Stimulated activated CD4-positive, alpha-beta T cell treated with anti-CD3 and anti-CD28 coated beads, Interleukin-1b, Interleukin-23, amount 100 ng/mL, for 48 hours (primary cell): ENCODE measurements at places on chromosomes 7 and 10.

DNA sequence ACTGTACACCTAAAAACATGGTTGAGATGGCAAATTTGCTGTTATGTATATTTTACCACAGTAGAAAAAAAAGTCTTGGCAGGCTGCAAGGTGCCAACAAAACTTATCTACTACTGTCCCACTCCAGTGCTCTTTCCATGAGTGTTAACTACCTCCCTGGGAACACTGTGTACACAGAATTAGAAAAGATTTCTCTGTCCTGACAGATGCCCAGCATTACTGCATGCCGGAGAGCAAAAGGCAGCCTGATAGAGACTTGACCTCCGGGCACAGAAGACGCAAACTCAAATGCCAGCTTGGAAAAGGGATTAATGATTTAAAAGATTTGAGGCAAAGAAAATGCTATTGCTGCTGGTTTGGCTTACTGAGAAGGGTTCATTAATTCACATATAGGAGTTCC lies 228.8 kb downstream of the TMEM178B start:
- DNase-seq = no peak

- DNase-seq = no peak
Observed at GRCh38 chr7:23542752-23543151, 11.0 kb upstream of the TRA2A start.

- DNase-seq = peak; percentile 47
Observed at GRCh38 chr10:31319602-31320549, 860 bp downstream of the ZEB1 start.

DNA sequence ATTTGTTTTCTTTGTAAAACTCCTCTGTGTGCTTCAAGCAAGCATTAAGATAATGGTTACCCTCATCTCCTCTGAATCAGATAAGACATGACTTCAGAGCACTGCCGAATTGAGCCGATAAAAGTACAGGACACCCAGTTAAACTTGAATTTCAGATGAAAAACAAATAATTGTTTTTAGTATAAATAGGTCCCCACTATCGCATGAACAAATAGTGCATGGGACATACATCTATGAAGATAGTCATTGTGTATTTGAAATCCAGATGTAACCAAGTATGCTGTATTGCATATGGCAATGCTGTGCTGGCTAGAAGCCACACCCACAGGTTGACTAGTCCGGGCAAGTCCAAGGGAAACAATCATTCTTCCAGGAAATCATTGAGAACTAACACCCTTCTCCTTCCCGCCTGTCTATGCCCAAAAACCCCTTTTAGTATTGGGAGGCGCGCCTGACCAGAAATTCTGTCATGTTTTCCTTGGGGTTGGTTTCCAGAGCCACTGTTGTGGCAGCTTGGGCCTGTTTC lies 12.6 kb upstream of the FGFR2 start:
- DNase-seq = no peak

DNA sequence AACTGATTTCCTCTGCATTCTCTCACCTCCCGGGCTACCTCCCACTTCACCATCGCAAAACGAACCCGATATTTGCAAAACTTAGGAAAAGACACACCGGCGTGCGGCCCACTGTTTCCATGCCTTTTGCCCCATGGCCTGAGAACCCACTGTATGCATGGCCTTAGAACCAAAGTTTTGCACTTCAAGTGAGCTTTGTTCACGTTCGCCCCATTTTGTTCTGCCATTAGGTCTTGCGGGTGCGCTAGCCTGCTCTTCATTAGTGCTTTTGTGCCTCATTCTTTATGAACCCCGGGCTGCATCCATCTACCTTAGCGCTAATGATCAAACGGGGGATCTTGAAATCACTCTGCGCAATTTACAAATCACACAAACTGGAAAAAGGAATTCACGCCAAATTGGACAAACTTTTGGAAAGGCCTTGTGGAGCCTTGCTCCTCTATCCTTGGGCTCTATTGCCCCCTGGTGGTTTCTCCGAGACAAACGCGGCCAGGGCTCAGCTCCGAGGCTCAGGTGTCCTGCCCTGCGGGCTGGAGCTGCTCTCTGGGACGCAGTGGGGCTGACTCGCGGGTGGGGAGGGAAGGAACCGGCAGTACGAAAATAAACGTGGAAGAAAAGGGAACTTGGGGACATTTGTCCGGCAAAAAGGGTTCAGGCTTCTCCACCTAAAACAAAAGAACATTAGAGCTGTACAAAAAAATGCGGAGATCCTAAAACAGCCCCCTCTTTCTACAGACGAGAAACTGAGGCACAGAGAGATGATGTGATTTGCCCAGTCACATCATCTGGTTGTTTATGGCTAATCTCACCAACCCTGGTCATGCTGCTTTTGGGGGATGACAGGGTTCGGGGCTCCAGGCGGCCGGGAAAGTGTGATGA lies 300.4 kb upstream of the NFE2L3 start:
- peak; percentile 67 for DNase-seq

DNA sequence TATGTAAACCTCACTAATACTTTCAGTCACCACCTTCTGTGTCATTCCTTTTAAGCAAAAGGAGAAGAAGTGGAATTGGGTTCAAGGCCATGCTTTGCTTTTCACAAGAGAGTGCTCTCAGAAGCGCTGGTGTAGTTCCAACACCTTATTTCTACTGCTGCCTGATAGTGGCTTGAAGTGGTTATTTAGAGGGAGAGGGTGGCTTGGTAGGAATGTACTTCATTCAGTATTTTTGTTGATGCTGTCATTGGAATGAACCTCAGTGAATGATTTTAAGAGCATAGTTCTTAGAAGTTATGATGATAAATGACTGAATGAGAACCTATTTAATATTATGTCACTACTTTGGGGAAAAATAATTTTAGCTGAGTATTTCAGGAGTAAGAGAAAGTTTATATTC lies 396.7 kb downstream of the EXOC4 start:
- DNase-seq = no peak

DNA sequence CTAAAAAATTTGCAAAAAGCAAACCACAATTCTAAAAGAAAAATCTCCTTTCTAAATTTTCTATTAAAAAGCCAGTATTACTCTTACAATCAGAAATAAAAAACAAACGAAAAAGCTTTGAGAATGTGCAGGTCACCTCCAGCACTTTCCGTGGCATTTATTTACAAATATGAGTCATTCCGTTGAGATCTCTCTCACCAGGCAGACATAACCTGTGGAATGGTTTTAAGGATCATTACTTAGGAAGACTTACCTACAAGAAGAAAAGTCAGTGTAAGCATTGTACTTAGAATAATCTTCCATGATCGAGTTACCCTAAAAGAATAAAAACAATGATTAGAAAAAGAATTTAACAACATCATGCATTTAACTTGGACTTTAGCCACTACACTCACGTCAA lies 3.3 kb downstream of the SUN3 start:
- no peak for DNase-seq

DNA sequence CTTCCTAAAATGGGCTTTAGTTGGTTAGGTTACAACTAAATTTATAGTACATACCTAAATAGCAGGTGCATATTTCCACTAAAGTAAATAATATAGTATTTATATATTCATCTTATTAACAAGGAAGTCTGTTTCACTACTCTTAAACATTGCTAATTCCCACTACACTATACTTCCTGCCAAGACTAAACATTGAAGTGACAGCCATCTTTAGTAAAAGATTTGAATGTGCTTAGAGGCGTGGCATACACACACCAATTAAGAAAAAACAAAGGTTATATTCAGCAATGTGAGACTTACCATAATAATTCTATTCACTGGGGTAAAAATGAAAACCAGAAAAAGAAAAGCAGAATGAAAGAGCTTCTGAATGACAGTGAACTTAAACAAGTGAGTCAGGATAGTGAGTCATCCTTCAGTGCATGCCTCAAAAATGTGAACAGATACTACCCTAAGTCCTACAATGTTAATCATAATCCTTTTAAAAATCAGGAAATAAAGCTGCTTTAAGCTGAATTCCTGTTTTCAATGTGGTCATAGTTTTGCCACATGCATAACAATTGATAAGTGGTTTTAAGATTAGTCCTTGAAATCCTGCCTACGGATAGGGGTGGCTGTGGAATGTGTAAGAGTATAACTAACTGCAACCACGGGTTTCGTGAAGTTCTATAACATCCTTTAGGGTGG lies 59.4 kb downstream of the USP6NL start:
- DNase-seq = no peak

GRCh38 chr10:47330366-47330765 lies 8.1 kb downstream of the GDF2 start:
- no peak for DNase-seq

DNA sequence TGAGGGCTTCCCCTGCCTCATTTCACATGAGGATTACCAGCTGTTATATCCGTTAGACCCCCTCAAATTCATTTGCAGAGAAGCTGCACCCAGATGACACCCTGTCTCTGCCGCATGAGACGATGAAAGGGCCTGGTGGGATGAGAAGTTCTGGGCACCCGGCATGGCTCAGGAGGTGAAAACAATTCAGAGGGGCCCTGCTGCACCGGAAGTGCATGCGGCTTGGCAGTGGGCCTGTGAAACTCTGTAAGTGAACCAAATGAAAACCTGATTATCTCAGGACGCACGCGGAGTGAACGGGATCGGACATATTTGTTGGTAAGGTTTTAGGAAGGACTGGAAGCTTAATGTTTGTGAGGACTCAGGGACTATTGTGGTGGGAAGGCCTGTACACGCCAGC lies 511.2 kb downstream of the TCERG1L start:
- no peak for DNase-seq

- no peak for DNase-seq
Observed at GRCh38 chr10:65670087-65670486, 1255.7 kb upstream of the LRRTM3 start.

GRCh38 chr10:484925-485661 lies 204.4 kb downstream of the DIP2C start:
- DNase-seq = no peak

- DNase-seq = no peak
Observed at GRCh38 chr10:132630666-132631337, 93.2 kb downstream of the INPP5A start.
